ENCODE measurements at places on chromosomes 11 and 22.
A peak's percentile ranks its signal among the peaks of the same experiment; 100 is the strongest.

DNA sequence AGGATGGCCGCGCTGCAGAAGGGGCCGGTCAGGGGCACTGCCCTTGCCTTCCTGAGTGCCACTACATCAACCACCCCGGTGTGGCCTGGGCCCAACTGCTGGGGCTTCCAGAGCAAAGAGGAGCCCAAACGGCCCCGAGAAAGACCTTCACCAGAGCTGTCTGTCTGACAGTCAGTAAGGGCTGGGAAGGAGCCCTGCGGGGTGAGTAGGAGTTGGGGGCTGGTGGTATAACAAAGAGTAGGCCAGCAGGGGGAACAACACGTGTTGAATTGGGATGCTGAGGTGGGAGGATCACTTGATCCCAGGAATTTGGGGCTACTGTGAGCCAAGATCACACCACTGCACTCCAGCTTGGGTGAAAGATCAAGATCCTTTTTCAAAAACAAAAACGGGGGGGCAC lies 3.9 kb downstream of the GSTT4 start:
- no peak for DNase-seq

- DNase-seq = no peak
Measured at GRCh38 chr11:98455500-98456307, 565.0 kb upstream of the CNTN5 start.

DNA sequence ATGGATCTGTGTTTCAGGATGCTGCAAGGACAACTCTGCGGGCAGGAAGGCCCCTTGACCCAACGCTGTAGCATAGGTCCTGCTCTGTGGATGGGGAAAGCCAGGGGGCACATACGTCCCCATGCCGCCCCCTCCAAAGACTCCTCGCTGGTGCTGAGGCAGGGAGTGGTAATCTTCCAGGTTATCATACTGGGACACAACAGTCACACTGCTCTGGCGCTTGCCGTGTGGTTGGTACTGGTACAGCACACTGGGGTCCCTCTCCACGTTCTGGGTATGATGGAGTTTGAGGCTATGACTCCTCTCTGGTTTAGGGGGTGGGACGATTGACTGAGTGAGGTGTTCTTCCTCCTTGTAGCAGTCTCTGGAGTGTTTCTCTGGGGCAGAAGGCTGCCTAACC lies 26.2 kb upstream of the TP53AIP1 start:
- no peak for DNase-seq

GRCh38 chr11:96219981-96220623 lies 122.9 kb downstream of the MAML2 start:
- peak; percentile 53 for DNase-seq

- DNase-seq = no peak
Measured at GRCh38 chr11:113532697-113533424, 57.7 kb upstream of the DRD2 start.

- peak; percentile 31 for DNase-seq
Measured at GRCh38 chr11:86524620-86525352, 147.6 kb downstream of the ME3 start.

- DNase-seq = no peak
Measured at GRCh38 chr22:41245917-41246499, 5.3 kb upstream of the CHADL start.

GRCh38 chr11:62494246-62494645 lies 52.4 kb downstream of the AHNAK start:
- no peak for DNase-seq

GRCh38 chr11:110366291-110366690 lies 63.5 kb upstream of the FDX1 start:
- DNase-seq = no peak

- no peak for DNase-seq
Measured at GRCh38 chr22:42114721-42115120, 15.9 kb downstream of the CYP2D6 start.

GRCh38 chr11:10793470-10794255 lies 15.1 kb downstream of the EIF4G2 start:
- DNase-seq = no peak

GRCh38 chr11:11451501-11452005 lies 98.5 kb upstream of the CSNK2A3 start:
- no peak for DNase-seq

- no peak for DNase-seq
Measured at GRCh38 chr22:21070690-21071615, 25.2 kb downstream of the LRRC74B start.

DNA sequence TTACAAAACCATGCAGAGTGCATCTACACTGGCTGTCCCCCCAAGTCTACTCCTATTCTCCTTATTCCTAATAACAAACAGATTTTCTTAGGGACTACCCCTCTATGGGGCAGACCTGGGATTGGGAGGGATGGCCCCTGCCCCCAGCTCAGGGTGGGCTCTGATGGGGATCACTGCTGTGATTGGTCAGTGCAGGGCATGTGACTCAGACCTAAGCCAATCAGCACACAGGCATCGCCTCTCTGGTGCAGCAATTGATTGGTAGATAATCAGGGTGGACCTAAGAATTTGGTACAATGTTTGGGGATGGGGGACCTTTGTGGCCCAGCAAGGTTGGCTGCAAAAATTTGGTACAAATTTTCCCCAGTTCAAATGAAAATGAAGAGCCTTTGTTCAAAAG lies 57.2 kb upstream of the SHANK2 start:
- DNase-seq = no peak

GRCh38 chr11:19628018-19628417 lies 84.6 kb upstream of the NAV2 start:
- DNase-seq = peak; percentile 81

DNA sequence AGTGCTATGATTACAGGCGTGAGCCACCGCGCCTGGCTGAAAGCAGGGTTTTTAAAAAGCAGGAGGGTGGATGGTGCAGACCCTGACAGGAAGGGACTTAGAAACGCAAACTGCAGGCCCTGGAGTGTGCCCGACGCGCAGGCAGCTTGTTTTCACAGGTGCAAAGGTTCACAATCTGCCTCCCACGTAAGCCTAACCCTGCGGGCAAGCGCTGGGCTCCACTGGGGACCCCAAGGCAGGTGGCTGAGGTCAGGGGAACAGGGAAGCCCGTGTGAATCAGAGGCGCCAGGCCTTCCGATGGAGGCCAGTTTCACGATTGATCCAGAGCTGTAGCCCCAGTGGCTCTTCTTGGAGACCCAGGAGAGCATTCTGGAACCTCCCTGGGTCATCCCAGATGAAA lies 256.3 kb downstream of the BRD1 start:
- DNase-seq = no peak

DNA sequence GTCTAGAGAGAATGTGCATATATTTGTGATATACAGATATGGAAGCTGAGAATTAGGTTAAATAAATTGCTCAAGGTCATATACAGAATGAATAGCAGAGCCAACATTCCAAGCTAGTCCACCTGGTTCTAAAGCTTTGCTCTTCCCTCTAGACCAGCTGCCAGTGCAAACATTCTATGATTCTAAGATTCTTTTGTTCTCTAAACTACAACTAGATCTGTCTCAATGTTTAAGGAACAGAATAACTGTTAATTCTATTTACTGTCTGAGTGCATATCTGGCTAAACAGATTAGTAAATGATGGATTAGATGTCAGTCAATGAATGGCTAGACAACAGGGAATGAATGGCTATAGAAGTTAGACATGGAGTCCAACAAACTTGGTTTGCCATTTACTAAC lies 19.6 kb downstream of the KCNE3 start:
- no peak for DNase-seq

DNA sequence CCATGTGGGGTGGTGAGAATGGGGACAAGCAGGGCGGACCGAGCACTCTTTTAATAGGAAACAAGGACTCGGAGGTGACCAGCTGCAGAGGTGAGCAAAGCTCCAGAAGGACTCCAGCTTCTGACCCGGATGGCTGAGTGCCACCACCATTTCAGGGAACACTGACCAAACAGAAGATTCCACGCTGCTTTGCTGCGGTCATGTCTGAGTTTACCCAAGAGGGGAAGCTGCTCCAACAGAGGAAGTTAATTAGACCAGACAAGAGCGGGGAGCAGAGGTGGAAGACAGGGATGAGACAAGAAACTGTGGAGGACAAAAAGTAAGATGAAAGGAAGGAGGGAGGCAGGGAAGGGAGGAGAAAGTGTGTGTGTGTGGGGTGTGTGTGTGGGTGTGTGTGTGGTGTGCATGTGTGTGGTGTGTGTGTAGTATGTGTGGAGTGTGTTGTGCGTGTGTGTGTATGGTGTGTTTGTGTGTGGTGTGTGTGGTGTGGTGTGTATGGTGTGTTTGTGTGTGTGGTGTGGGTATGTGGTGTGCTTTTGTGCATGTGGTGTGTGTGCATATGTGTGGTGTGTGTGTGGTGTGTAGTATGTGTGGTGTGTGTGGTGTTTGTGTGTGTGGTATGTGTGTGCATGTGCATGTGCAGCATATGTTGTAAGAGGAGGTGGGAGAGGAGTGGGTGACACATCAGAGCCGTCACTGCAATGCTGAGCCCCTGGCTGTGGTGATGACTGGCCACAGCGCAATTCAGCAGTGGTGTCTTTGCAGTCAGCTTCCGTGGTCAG lies 82.2 kb upstream of the AKIP1 start:
- DNase-seq = no peak

- DNase-seq = no peak
Measured at GRCh38 chr11:95295382-95296149, 64.6 kb upstream of the SESN3 start.

DNA sequence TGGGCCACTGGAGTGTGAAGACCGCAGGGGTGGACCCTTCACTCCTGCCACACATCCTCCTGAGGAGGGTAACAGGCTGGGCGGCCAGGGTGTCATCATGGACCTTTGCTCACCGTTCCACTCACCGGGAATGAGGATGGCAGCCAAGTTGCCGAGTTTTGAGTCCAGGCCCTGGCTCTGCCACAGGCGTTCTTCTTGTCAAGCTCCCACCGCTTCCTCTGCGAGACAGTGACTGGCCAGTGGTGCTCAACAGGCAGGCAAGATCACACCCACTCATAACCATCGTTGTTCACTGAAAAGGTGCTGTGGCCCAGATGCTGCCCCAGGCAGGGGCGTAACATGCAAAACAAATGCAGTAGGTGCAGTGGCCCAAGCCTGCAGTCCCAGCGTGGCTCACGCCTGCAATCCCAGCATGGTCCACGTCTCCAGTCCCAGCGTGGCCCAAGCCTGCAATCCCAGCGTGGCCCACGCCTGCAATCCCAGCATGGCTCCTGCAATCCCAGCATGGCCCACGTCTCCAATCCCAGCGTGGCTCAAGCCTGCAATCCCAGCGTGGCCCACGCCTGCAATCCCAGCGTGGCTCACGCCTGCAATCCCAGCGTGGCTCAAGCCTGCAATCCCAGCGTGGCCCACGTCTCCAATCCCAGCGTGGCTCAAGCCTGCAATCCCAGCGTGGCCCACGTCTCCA lies 5.0 kb upstream of the PANX2 start:
- DNase-seq = no peak

DNA sequence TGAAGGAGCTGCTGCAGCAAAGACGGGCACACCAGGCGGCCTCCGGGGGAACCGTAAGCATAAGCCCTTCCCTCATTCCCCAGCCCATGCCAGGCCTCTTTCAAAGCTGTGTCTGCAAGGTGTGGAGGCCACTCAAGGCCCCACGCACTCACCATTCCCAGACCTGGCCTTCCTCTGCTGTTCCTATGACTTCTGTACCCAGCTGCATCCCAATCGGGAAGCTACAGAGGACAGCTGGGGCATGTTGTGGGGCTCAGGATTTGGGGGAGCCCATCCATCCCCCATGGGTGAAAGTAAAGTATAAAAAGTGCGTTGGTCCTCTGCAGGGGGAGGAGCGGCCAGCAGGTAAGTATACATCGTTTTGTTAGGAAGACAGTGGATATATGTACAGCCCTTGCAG lies 2.2 kb downstream of the POU2AF3 start:
- DNase-seq = no peak

GRCh38 chr11:69144316-69145049 lies 11.3 kb upstream of the SMIM38 start:
- DNase-seq = no peak

- no peak for DNase-seq
Measured at GRCh38 chr11:11789735-11790369, 51.9 kb upstream of the USP47 start.

DNA sequence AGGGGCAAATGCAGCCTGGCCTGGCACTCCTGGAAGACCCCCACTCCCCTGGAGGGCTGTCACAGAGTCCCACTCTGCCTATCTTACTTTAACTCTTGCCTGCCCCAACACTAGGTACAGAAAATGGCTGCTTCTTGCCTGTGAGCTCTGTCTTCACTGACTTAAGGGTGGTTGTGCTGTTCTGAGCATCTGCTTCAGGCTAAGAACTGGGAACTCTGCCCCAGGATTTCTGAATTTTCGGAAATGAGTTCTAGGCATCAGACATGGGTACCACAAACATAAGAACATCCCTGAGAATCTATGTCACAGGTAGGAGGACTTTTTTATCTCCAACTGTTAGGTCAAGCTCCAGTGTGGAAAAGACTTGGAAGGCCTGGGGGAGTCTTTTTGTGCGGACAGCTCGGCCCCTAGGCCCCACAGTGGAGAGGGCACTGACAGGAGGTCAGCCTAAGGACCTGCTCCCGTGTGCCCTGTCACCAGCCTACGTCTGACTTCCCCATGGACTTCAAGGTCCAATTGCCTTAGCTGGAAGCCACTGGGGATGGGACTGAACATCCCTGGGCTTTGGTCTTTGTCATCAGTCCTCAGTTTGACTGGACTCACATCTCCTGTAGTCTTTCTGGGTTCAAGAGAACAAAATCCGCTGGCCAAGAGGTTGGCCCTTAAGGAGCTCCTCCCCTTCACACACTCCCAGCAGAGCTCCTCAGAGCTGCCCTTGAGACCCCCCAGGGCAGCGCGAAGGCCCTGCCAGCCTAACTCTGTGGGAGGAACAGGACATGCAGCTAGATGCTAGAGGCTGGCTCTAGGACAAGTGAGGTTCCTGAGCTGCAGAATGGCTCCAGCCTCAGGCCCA lies 31.9 kb downstream of the PPP2R1B start:
- DNase-seq = no peak

GRCh38 chr11:12853325-12853651 lies 155.8 kb upstream of the RASSF10 start:
- no peak for DNase-seq

DNA sequence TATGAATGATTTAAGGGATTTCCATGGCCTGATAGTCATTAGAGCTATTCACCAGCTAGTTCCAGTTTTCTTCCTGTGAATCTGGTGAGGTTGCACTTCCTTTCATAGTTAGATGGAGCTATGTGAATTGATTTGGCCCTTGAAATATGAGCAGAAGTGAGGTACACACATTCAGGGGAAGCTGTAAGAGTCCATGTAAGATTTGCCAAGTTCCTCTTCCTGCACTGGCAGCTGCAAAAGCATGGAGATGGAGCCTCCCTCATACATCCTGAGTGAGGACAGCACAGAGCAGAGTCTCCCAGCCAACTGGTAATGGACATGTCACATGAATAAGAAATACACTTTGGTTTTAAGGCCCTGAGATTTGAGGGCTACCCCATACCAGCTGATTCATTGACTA lies 111.7 kb downstream of the CD44 start:
- no peak for DNase-seq

DNA sequence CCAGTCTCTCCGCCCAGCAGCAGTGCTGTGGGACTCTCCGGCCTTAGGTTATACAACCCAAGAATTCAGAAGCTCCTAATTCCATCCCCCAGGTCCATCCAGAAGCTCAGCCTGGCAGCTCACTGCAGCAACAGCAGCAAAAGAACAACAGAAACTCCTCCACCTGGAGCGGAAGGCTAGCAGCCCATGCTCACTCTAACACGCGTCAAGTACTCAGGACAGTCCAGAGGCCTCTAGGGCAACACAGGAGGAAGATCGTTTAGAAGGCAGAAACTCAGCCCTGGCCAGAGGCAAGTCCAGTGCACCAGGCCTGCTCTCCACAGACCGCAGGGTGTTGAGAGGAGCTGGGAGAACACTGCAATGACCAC lies 17.1 kb downstream of the PLA2G6 start:
- DNase-seq = no peak

All from GM04503 (cell line).